ENCODE measurements at places on chromosomes 1 and 21.

DNA sequence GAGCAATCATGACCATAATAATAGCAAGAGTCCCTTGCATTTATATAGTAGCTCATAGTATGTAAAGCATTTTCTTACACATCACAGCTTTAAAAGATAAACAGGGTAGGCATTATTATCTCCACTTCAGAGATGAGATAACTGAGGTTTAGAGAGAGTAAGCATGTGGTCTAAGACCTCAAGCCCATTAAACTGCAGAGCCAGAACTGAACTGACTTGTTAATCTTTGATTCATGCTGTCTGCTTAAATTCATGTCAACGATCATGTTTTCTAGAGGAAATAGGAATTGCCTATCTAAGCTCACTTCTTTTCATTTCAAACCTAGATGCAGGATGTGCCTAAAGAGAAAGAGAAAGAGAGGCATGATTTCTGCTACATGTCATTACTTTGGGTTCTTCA lies 524.8 kb downstream of the PTPRC start:
- DNase-seq, result no peak

- DNase-seq, result no peak
Measured at GRCh38 chr21:30209601-30210000, 6.3 kb downstream of the CLDN8 start.

DNA sequence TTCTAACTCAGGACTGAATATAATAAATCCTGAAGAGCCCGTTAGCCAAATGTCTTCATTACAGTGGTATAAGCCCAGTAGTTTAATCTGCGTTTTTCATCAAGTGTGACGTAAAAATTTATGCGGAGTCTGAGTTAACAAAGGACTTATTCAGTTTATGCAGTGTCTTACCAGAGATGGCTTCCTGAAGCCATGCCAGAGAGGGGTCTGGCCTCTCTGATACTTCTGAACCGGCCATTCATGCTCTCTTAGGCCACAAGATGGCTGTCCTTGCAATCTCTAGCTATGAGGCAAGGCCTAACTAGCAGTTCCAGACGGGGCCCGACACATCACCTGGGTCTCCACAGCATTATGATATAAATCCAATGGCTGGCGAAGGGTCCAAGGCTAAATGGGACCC lies 101.4 kb downstream of the TEX35 start:
- DNase-seq, result no peak

DNA sequence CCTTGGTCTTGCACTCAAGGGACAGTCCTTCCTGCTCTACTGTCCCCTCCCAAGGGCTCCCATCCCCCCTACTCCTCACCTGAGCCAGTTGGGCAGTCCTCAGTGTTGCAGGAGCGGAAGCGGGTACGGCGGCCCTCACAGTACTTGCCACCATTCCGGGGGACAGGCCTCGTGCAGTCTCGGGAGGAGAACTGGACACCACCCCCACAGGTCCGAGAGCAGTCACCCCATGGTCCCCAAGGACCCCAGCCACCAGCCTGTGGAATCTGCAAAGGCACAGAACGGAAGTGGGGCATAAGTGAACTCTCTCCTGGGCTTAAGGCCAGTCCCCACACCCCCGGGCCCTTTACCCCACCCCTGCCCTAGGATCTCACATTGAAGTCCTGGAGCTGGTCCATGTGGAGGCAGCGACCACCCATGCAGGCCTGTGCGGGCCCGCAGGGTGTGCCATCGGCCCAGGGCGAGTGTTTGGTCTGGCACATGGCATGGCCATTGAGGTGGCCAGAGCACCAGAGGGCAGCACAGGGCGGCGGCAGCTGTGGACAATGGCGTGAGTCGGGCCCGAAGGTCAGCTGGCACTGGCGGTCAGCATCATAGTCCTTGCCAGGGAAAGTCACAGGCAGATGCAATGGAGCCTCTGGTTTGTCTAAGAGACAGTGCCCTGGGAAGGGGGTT lies 5.2 kb downstream of the ADAMTS4 start:
- DNase-seq, result no peak

GRCh38 chr1:30808067-30808662 lies 50.6 kb upstream of the LAPTM5 start:
- DNase-seq, result no peak

GRCh38 chr1:207077470-207078377 lies 10.9 kb upstream of the C4BPB start:
- peak; percentile 81 for DNase-seq

- no peak for DNase-seq
Measured at GRCh38 chr1:6001992-6002576, 9.9 kb upstream of the NPHP4 start.

DNA sequence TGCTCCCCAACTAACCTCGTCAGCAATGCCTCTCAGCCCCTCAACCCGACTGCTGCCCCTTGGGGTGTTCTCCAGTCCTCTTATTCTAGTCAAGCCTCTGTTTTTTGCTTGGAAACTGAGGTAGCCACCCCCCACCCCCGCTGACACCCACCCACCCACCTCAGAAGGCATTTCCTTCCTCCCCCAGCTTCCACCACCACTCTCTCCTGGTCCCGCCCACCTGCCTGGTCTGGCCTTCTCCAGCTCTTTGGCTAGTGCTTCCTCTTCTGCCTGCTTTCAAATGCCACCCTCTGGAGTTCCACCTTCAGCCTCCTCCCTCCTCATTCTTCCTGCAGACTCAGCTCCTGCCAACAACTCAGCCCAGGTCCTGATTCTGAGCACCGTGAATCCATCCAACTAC lies 35.3 kb downstream of the OLFML2B start:
- DNase-seq, result no peak

- DNase-seq, result peak; percentile 33
Measured at GRCh38 chr1:15429701-15430149, 8.5 kb upstream of the CTRC start.

DNA sequence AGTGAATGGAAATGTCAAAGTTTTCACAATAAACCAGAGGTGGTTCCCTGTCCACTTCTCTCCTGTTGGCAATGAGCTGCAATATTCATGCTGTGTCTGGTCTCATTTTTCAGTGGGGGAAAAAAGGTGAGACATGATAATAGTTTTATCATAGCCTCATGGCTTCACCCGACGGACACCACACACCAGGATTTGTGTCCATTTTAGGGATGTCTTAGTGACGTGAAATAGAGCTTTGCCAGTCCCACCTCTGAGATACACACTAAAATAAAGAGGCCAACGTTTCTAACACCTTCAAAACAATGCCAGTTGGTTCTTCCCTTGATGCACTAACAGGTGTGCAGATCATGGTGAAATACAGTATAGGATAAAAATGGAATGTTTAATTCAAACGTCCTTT lies 91.5 kb upstream of the TLR5 start:
- no peak for DNase-seq

GRCh38 chr1:14610761-14611160 lies 12.3 kb downstream of the KAZN start:
- DNase-seq, result no peak

- no peak for DNase-seq
Measured at GRCh38 chr1:188444526-188444925, 1615.8 kb downstream of the PLA2G4A start.

GRCh38 chr1:189673217-189673616 lies 804.4 kb downstream of the BRINP3 start:
- no peak for DNase-seq

- no peak for DNase-seq
Measured at GRCh38 chr1:51928896-51929295, 50.4 kb upstream of the NRDC start.

- peak; percentile 26 for DNase-seq
Measured at GRCh38 chr1:93061895-93062792, 16.9 kb upstream of the MTF2 start.

GRCh38 chr1:211579440-211580302 lies 710 bp upstream of the SLC30A1 start:
- DNase-seq, result no peak

- DNase-seq, result no peak
Measured at GRCh38 chr1:211752951-211753486, 77.5 kb downstream of the LPGAT1 start.

DNA sequence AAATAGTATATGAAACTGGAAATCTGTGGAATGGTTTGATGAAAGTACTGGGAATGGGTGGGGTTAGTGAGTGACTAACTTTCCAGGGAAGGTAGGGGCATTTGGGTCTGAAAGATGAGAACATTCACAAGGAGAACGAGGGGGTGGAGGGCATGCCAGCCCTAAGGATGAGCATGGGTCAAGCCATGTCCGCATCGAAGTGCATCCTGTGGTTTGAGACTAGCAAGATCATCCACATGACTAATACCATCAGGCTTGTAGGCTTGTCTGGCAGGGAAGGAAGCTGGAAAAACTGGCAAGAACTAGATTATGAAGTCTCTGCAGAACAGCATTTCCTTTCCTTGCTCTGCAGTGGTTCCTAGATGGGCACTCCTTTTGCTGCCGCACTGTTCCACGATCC lies 70.4 kb upstream of the UBE2U start:
- DNase-seq, result peak; percentile 95

DNA sequence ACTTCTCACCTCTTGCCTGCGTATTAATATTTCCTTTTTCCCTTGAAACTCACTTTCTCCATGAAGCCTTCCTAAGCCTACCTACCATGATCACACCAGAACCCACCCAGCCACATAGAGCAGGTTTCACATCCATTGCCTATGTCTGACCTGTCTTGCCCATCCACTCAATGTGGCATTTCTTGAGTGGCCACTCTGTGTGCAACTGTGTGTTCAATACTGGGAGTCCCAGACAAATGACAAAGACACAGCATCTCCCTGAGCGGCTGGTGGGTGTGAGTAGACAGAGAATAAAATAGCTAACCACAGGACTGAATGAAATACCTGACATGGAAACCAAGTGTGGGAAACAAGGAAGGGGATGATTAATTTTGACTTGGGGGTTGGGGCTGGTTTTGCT lies 3.1 kb downstream of the PTGFRN start:
- no peak for DNase-seq

DNA sequence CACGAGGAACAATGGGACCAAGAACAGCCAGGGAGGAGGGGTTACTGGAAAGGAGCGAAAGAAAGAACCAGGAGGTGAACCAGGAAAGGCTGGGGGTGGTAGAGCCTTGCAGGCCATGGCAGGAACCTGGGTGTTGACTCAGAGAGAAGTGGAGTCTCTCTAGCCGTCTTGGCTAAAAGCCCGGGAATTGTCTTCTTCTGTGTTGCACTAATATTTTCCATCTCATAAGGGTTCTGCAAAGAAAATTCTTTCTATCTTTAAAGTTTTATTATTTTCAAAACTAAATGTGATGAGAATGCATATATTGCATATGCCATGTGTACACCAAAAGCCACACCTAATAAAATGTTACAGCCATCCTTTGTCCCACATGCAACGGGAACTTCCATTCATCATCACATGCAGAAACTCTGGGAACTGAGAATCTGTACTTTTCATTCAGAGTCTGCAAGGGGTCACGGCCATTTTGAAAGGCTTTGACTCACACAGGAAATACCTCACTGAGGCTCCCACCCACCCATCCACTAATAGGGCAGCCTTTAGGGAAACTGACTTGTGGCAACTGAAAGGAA lies 38.0 kb downstream of the ERG start:
- DNase-seq, result peak; percentile 59

DNA sequence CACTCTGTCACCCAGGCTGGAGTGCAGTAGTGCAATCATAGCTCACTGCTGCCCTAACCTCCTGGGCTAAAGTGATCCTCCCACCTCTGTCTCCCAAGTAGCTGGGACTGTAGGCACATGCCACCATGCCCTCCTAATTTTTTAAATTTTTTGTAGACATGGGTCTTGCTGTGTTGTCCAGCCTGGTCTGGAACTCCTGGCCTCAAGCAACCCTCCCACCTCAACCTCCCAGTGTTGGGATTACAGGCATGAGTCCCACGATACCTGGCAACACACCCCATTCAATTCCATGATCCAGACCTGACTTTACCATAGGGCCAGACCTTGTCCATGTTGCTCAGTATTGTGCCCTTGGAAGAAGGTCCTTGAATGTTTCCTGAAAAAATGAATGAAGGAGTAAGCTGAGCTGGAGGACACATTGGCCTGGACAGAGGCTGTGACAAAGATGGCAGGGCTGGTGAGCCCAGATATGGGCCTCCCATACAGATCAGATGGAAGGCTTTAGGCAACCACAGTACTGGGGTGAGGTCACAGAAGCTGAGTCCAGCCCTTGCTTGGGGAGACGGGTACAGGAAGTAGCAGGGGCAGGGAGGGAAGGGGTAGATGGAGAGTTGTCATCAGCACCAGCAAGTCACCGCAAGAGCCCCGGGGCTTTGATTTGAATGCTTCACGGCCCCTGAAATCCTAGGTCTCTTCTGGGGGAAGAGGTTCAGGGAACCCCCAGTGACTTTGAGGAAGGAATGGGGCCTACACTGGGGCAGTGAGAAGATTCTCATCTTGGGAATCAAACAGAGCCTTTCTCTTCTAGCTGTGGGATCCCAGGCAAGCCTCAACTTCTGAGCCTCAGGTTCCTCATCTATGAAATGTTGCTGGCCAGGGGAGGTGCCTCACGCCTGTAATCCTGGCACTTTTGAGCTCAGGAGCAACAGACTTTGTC lies 40.1 kb upstream of the DMBX1 start:
- no peak for DNase-seq

DNA sequence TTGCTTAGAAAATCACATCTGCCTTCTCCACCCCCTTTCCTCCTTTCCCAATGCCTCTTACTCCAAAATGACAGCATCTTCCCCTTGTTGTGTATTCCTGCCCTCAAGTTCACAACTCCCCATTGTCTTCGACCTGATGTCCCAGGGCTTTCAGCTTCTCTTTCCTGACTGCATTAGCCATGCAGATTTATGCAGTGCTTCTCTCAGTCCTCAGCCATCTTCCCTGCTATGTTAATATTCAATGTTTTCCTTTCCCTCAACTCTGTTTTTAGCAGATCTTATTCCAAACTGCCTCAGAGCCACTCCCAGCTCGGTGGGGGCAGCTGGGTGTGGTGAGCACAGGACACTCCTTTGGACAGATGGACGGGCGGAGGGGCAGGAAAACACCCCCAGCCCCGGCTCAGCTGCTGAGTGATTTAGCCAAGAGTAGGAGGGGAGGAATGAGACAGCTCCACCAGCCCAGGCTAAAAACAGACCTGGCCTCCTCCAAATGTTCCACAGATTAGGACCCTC lies 71.0 kb downstream of the CD2 start:
- no peak for DNase-seq

GRCh38 chr21:39373634-39374033 lies 24.7 kb upstream of the HMGN1 start:
- DNase-seq, result peak; percentile 30

GRCh38 chr1:84742653-84743052 lies 52.4 kb upstream of the SSX2IP start:
- peak; percentile 52 for DNase-seq

GRCh38 chr1:160206036-160206389 lies 829 bp downstream of the PEA15 start:
- peak; percentile 75 for DNase-seq

- no peak for DNase-seq
Measured at GRCh38 chr1:27624467-27625178, 10.4 kb downstream of the FGR start.

GRCh38 chr1:52119301-52120079 lies 22.4 kb upstream of the ZFYVE9 start:
- no peak for DNase-seq

All from AG08395 (cell line).